ENCODE measurements at places on chromosomes 12 and 14.

DNA sequence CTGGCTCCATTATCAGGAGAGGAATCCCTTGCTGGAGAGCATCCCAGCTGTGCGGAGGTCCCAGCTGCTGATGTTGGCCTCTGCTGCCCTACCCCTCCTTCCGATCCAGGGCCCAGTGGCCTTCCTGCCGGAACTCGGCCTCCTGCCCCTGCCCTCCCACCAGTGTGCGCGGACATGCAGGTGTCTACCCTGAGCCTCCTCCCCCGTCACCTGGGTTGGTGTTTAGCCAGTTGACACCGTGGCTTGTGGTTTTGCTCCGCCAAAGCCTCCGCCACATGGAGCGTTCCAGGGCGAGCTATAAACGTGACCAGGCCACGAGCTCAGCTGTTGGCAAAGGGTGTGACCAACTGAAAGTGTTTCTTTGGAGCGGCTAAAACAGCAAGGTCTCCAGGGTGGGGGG is 1104.3 kb downstream of the BCL11B start:
- DNase-seq: no peak

DNA sequence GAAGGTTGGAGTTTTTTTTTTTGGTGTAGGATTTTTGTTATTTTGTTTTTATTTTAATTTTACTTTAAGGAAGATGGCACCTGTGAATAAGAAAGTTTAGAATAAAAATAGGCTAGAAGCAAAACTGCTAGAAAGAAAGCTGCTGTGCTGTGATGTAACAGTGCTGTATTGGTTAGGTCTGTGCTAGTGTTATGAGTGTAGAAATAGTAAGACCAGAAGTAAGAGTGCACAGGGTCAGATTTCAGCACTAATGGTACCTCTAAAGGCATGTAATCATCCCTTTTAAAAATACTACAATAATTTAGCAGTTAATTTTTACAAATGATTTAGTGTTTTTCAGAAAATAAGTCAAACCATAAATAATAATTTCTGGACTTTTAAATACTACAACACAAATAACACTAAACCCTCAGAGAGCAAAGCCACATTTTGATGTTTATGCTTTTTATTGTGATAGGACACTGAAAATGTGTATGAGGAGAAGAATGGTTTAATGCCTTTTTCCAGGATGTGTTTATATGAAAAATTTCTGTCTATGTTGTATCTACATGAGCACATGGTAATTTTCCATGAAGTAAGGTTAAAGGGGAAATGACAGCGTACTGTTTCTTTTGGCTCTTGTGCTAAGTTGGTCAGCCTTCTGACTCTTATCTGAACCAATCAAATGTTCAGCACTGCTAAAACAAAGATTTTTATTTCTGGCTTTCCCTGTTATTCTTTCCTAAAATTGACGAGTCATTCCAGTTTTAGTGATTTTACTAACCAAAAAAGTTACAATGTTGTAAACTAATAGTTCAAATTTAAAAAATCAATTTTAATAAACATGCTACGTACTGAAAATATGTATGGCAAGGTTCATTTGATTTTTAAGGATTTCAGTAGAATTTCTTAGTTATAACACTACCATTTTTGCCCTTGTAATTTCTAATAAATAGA is 96.1 kb downstream of the PPHLN1 start:
- DNase-seq: no peak

GRCh38 chr12:124315372-124316044 is 20.6 kb downstream of the RFLNA start:
- no peak for DNase-seq

DNA sequence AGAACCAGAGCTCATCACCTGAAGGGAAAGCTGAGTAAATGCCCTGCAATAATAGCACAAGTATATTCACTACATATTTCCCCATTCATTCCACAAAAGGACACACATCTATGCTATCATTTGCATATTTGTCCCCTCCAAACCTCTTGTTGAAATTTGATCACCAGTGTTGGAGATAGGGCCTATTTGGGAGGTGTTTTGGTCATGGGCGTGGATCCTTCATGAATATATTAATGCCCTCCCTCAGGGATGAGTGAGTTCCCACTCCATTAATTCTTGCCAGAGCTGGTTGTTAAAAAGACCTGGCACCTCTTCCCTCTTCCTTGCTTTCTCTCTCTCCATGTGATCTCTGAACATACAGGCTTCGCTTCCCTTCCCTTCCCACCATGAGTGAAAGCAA is 18.6 kb upstream of the ZDHHC17 start:
- no peak for DNase-seq

- no peak for DNase-seq
These were observed 457.7 kb upstream of the PDE3A start for GRCh38 chr12:19910681-19911080.

- no peak for DNase-seq
These were observed 30.6 kb downstream of the ARF6 start for GRCh38 chr14:49923442-49923841.

- DNase-seq: no peak
These were observed 178.0 kb downstream of the DACT1 start for GRCh38 chr14:58815794-58816193.

DNA sequence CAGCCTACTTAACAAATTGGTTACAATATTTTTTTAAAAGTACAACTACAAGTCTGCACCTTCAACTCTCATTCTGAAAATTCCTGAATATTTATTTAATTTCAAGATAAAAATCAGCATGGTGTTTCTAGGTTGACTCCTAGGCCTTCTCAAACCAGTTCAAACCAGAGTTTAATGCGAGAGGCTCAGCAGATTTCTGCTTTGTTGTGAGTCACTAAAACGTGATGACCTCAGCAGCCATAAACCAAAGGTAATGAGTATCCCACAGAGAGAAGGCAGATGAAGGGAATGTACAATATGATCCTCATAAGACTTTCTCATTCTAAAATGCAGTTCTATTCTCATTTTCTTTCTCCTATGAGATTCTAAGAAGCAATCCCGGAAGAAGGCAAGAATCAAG is 1.5 kb downstream of the PRDM4 start:
- peak; percentile 20 for DNase-seq

GRCh38 chr14:83171761-83172160 is 1638.1 kb upstream of the SEL1L start:
- DNase-seq: no peak

GRCh38 chr12:33486058-33486457 is 46.4 kb upstream of the SYT10 start:
- DNase-seq: no peak

DNA sequence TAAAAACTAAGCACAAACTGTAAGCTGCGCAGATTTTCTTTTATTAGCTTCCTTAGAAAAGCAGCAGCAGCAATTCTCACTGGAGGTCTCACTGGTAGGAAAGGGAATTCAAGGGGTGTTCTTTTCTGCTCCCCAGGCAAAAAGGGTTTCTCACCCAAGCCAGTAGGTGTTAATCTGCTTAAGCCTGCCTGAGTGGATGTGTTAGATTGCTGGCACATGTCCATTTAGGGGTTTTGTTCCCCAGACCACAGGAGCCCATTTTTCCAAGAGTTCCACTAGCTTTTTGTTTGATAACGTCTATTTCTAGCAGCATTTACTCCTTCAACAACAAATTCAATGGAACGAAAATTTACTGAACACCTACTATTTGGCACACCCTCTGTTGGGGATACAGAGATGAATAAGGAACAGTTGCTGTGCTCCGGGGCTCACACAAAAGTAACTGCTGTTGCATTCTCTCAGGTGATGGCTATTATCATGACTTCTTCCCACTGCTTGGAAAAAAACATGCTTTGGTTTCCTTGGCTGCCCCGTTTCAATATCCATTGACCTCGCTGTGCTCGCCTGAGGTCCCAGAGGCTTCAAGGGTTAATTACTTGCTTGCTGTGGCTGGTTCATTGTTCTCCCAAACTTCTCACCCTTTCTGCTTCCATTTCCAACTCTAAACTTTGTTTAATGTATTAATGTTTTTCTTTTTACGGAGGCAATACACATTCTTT is 31.1 kb upstream of the RIC8B start:
- no peak for DNase-seq

DNA sequence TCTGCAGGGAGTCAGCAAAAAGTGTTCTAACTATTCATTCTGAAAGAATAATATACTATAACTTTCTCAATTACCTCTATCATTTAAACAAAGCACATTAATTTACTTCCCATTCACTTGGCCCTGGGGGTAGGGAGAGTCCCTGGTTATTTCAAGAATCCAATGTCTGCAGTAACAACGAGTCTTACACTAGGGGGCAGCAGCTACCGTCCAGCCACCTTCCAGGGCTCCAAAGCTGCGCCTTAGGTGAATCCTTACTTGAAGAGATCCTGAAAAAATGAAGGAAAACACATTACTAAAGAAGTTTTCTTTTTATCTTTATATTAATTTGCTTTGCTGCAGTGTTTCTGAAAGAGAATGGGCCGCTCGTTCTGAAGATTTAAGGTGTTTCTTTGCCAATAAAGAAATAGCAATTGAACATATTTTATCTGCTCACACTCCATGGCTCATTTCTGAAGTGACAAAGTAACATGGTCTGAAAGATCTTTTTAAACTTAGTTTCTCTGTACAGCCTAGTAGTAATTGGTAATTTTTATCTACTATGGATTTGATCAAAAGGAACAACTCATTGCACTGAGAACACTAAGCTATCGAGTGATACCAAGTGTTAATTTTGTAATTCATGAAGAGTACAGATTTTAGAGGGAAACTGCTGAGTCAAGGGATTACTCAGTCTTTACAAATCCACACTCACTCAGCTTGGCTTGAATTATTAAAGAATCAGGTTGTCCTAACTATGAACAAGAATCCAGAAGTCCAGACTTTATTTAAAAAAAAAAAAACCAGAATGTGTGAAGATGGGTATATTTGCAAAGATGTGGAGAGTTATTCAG is 27.6 kb downstream of the BHLHE41 start:
- peak; percentile 60 for DNase-seq

- DNase-seq: no peak
These were observed 307.1 kb downstream of the RPL10L start for GRCh38 chr14:46344327-46344937.

GRCh38 chr12:116125956-116126566 is 151.4 kb downstream of the MED13L start:
- DNase-seq: no peak

GRCh38 chr12:93376436-93377251 is 1.1 kb upstream of the NUDT4 start:
- DNase-seq: peak; percentile 88

DNA sequence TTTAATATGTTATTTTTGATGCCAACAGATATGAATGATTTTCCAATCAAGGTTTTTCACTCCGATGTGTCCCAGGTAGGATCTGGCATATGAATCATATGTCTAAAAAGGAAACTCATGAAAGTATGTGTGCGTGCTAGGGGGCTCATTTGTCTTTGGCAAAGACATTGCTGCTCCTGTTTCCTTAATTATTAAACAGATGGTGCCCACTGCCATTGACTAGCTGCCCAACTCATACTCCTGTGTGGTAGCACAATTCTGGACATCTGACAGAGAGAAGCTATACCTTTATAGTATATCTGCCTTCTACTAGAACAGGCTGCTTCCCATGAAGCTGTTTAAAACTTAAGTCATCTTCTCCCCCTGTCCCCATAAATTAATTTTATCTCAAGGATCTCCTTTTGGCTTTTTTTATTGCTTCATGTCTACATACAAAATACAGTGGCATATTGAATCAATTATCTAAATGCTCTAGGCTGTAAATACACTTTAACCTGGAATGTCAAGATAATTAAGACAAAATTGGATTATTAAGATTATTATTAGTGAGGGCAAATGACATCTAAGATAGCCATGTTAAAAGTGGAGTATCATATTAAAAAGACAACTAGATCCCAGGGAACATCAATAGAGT is 1.4 kb upstream of the PDE3A start:
- DNase-seq: no peak

DNA sequence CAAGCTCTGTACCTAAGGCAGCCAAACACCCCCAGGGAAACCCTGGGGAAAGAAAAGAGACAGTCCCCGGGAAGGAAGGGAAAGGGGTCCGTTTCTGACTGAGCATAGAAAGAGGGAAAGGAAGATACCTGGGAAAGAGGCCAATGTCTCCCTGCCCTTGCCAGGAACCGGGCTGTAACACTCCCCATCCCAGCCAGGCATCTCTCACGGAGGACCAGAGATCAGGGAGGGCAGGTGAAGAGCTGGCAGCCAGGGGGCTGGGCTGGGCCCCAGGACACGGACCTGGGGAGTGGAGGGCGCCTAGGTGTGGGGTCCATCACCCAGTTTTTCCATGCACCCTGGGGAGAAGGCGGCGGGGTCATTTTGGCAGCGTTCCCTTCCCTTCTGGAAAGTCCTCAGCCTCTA is 18.9 kb upstream of the PLEKHH1 start:
- no peak for DNase-seq

DNA sequence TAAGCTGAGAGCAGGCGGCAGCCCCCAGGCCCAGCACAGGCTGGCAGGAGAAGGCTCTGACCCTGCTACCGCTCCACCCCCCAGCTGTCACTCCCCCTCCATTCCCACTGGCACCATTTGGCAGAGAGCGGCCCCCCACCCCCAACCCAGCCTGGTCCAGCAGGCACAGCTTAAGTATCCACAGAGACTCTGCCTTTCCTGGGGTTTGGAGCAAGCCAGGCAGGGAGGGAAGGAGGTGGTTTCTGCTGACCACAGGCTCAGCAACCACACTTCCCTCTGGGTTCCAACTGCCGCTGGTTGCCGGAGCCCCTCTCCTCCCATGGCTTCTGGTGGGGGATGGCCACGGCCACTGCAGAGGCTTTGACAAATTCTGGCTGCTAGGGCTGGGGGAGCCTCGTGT is 30.5 kb upstream of the CCND2 start:
- no peak for DNase-seq

- no peak for DNase-seq
These were observed 16.0 kb upstream of the RIC8B start for GRCh38 chr12:106758349-106759110.

DNA sequence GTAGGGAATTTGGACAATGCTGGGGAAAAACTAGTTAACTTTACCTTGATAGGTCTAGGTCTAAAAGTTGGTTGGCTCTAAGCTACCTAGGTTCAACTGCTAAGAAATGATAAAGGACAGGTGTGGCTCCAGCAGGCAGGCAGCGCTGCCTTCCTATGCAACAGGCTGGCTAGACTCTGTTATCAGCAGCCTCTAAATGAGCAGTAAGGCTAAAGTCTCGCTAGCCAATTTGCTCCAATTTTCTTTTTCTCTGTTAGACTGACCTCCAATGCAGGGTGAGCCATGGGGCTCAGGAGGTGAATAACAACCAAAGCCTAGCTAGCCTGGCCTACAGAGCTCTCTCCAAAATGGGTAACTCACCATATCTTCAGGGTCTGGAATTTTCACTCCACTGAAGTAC is 26.5 kb downstream of the DMAC2L start:
- peak; percentile 65 for DNase-seq

DNA sequence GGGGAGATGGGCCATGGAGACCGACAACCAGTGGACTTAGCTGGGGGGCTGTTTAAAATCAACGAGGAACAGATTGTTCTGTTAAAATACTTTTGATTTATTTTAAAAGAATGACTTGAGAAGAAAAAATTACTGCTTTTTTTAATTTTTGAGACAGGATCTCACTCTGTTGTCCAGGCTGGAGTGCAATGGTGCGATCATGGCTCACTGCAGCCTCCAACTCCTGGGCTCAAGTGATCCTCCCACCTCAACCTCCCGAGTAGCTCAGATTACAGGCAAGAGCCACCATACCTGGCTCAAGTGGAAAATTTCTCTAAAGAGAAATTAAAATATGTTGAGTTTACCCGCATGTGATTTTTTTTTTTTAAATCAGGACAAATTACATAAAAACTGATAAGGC is 80.6 kb downstream of the SCARB1 start:
- no peak for DNase-seq

- DNase-seq: no peak
These were observed 739.9 kb downstream of the SLC16A7 start for GRCh38 chr12:60335745-60336144.

Data from hematopoietic multipotent progenitor cell treated with erythropoietin and hydrocortisone succinate and interleukin-3 and kit ligand, for 17 days (in vitro differentiated cells).